ENCODE measurements at places on chromosomes 13 and 19.

- DNase-seq, result no peak
These were observed 428.8 kb downstream of the DCT start for GRCh38 chr13:94050686-94051085.

GRCh38 chr13:46113596-46113995 lies 8.8 kb upstream of the CPB2 start:
- no peak for DNase-seq

DNA sequence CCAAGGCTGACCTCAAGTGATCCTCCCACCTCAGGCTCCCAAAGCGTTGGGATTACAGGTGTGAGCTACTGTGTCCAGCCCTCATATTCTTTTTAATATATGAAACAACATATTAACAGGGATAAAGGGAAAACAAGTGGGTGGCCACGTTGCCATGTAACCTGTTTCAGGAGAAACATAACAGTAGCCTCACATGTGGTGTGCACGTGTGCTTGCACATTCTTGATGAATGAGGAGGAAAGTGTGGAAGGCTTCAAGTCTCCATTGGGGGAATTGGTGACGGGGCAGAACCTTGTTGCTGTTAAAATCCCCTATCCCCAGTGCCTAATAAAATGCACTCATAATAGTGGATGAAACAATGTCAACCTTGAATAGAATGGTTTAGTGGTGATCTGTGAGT lies 202.3 kb downstream of the MTUS2 start:
- no peak for DNase-seq

DNA sequence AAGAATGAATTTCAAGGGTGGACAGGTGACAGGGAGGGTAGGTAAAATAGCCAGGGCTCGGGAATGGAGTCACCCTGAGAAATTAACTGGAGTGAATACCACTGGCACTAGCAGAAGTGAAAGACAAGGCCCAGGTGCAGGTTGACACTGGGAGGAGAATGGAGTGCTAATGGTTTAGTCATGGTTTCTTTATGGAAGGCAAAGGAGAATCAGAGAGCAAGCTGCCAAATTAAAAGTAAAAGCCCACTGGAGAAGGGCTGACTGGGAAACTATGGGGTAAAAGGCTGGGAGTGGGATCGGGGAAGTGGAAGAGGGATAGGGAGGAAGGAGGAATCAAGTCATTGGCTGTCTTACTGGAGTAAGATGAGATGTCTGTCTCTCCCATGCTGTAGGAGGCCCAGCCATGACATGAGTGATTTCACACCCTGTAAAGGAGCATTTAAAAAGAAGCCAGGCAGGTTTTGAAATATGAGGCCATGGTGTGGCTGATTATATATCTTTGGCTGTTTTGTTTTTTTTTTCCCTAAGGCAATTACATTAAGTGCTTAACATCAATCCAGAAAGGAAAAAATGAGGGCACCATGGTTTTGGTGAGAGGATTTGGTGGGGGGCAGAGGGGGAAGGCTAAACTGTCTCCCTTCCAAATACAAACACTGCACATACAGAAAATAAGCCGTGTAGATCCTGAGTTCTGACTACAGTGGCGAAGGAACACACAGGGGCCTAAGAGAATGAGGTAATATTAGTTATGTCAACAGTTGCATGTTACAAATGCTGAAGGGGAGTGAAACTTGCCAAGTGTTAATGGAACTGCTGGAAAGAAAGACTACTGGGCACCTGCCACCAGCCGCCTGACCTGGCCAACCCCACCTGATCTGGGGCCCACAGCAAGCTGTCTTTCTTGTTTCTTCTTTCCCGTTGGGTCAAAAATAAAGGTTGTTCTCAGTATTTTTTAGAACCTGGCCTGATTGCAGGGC lies 183.5 kb upstream of the TSC22D1 start:
- DNase-seq, result peak; percentile 91

- DNase-seq, result peak; percentile 37
These were observed 15.9 kb upstream of the SLC35E1 start for GRCh38 chr19:16587833-16588823.

Measured in NCI-H69 (cell line).